ENCODE measurements at places on chromosomes 7 and 10.
A peak's percentile ranks its signal among the peaks of the same experiment; 100 is the strongest.

- DNase-seq: no peak
Observed at GRCh38 chr10:51694086-51694768, 5.2 kb downstream of the CSTF2T start.

- no peak for DNase-seq
Observed at GRCh38 chr7:156176039-156176438, 363.8 kb upstream of the SHH start.

DNA sequence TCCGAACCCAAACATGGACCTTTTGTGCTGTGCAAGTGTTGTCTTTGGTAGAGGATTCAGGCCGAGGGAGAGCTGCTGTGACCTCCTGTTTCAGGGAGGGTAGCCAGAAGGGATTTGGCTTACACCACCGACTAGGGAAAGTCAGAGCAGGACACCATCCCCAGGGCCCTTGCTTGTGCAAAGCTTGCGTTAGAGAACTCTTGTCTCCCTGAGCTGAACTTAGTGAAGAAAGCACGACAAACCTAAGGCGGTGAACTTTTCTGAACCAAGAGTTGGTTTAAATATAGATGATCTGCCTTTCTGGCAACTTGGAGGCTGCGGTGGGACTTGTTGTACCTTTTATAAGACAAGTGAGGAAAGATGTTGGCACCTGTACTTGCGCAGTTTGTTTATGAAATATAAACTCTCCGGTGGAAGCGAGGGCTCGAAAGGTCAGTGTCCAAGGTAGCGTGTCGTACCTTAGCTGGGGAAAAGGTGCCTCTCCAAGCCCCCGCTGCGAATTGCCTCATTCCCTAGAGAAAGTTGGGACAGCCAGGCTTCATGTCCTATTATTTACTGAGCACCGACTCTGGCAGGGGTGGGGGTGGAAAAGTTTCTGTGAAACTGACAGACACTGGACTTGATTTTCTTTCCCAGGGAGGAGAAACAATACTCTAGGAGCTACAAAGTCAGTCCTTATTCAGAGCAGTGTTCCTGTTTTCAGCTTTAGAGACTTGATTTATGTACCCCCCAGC lies 31.6 kb downstream of the WBP1L start:
- DNase-seq: no peak

- DNase-seq: no peak
Observed at GRCh38 chr7:131039355-131039762, 288.3 kb upstream of the MKLN1 start.

- no peak for DNase-seq
Observed at GRCh38 chr10:110704070-110704469, 59.9 kb downstream of the RBM20 start.

- DNase-seq: no peak
Observed at GRCh38 chr7:109322833-109323232, 753.2 kb downstream of the DNAJB9 start.

GRCh38 chr7:2109936-2110609 lies 122.7 kb downstream of the MAD1L1 start:
- peak; percentile 23 for DNase-seq

DNA sequence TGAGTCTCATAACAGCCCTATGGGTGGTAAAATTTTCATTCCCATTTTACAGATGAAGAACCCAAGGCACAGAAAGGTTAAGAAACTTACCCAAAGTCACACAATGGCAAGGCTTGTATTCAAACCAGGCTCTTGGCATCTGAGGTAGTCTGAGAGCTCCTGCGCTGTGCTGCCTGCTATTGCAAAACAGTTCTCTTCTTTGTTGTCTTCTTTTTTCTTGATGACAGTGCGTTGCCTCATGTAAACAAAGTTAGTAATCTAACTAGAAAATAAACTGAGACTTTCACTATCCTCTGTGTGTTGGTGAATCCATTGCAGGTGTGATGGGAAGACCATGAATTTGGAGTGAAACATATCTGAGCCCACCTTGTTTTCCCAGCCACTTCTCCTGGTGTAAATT lies 240.8 kb downstream of the PTEN start:
- DNase-seq: no peak

- no peak for DNase-seq
Observed at GRCh38 chr7:116024826-116025809, 5.4 kb downstream of the TFEC start.

GRCh38 chr10:117005026-117005526 lies at the start of gene SHTN1:
Gene SHTN1, minus strand, starts transcription at chr10:117005187. Its CDS starts 108 bp downstream, at chr10:117005079.
- peak; percentile 59 for DNase-seq

GRCh38 chr10:100327007-100327717 lies 2.9 kb downstream of the PKD2L1 start:
- DNase-seq: no peak

DNA sequence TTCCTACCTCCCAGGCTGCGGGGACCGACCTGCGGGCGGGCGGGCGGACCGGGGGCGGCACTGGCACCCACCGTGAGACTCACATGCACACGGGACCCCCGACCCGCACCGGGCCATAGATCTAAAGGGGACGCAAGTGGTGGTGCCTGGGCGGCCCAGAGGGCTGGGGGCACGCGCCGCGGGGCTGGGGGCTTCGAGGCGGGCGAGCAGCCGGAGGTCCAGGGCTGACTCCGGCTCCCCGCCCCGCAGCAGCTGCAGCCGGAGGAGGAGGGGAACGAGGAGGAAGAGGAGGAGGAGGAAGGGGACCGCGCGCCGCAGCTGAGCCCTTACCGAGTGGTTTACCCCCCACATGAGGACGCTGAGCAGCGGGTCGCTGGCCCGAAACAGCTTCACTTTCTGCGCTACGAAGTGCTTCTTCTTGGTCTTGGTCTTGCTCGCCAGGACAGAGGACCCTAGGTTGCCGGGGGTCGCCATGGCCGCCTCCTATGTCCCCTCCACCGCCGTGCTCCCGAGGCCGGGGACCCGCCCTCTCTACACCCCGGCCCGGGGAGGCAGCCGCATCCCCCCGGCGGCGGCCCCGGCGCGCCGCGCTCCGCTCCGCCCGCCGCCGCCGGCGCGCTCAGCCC lies 412 bp downstream of the PIP4K2A start:
- peak; percentile 50 for DNase-seq

DNA sequence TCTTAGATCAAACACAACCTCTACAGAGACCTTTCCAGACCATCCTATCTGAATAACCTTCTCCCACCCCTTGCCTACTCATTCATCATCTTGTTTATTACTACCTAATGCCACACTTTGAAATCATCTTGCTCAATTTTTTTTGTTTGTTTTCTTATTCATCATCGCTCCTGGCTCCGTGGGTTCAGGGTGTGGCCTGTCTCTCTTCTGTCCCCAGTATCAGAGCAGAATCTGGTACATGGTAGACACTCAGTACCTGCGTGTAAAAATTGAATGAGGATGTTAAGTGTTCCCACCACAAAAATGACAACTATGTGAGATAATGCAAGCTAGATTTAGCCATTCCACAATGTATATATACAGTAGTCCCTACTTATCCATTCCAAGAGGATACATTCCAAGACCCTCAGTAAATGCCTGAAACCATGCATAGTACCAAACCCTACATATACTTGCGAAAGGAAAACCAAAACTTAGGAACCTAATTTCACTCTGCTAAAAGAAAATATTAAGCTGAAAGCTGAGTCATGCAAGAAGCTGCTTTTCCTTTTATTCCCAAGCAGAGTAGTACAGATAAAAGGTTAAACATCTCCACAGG lies 72.1 kb upstream of the SEC61G start:
- no peak for DNase-seq

- DNase-seq: no peak
Observed at GRCh38 chr7:102106625-102107024, 180.0 kb upstream of the SH2B2 start.

- DNase-seq: no peak
Observed at GRCh38 chr7:156662277-156662676, 21.7 kb downstream of the RNF32 start.

GRCh38 chr7:8152489-8153192 lies 109.3 kb downstream of the ICA1 start:
- no peak for DNase-seq
